HepG2 (cell line): ENCODE measurements at places on chromosomes 5 and 9. TPM values are rescaled to one million over a fixed set of nuclear protein-coding genes. Genes with fewer than 3 reads are reported as not detected.
A peak's percentile ranks its signal among the peaks of the same experiment; 100 is the strongest.

FSTL4 gene
- 1.9 and 2.1 TPM in 2 replicates for total RNA-seq

TAL2 gene
- not detected in 2 replicates for total RNA-seq

- H3K4me1 ChIP-seq, result no peaks in the 10 kb centered on the region
- no peaks in the 10 kb centered on the region for H3K36me3 ChIP-seq
- H3K27me3 ChIP-seq, result no peaks in the 10 kb centered on the region
- no peak overlapping the region for H3K27ac ChIP-seq
These were observed 113.1 kb upstream of the TBC1D2 start for GRCh38 chr9:98368366-98369065.

- no peaks in the 10 kb centered on the region for H3K4me1 ChIP-seq
- no peak overlapping the region for H3K4me3 ChIP-seq
- H3K36me3 ChIP-seq, result peaks cover 22% of the 10 kb centered on the region
- no peaks in the 10 kb centered on the region for H3K27me3 ChIP-seq
- H3K27ac ChIP-seq, result no peak overlapping the region
These were observed 15.0 kb downstream of the ARRDC3 start for GRCh38 chr5:91367908-91368648.

DNA sequence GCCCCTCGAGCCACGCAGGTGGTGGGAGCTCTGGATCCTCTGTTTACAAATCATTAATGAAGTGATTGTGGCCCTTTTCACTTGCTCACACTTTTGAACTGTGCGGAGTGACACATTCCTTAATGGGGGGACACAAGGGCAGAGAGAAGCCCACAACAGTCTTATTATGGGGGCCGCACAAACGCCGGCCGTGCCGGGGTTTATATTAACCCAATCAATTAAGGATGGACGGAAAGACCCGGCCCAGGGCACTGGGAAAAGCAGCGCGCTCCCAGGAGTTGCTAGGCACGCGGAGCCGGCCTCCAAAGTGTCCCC lies 634.8 kb downstream of the IRX1 start:
- no peaks in the 10 kb centered on the region for H3K36me3 ChIP-seq
- no peaks in the 10 kb centered on the region for H3K27me3 ChIP-seq
- no peak for DNase-seq
- no peak overlapping the region for H3K27ac ChIP-seq
- no peak overlapping the region for H3K4me3 ChIP-seq
- H3K4me1 ChIP-seq, result no peaks in the 10 kb centered on the region

GRCh38 chr9:85453850-85454249 lies 287.9 kb downstream of the AGTPBP1 start:
- no peaks in the 10 kb centered on the region for H3K4me1 ChIP-seq
- H3K36me3 ChIP-seq, result no peaks in the 10 kb centered on the region
- H3K4me3 ChIP-seq, result no peak overlapping the region
- no peaks in the 10 kb centered on the region for H3K27me3 ChIP-seq
- no peak overlapping the region for H3K27ac ChIP-seq
- no peak for DNase-seq

GRCh38 chr5:113026211-113026610 lies 49.6 kb downstream of the DCP2 start:
- no peaks in the 10 kb centered on the region for H3K27me3 ChIP-seq
- no peak for DNase-seq
- H3K36me3 ChIP-seq, result peaks cover 12% of the 10 kb centered on the region
- H3K27ac ChIP-seq, result no peak overlapping the region
- H3K4me1 ChIP-seq, result peaks cover 15% of the 10 kb centered on the region

IL7R gene
- not detected in 2 replicates for total RNA-seq

- H3K27ac ChIP-seq, result no peak overlapping the region
- H3K4me1 ChIP-seq, result 0 out of 2 replicates have a peak, but pooled peaks cover 5% of the 10 kb centered on the region
- H3K36me3 ChIP-seq, result no peaks in the 10 kb centered on the region
- no peak for DNase-seq
- H3K27me3 ChIP-seq, result peaks cover 1% of the 10 kb centered on the region; the same call in 1 of the 2 replicates
- H3K4me3 ChIP-seq, result no peak overlapping the region
These were observed 34.2 kb downstream of the PAX5 start for GRCh38 chr9:36999728-37000333.

DNA sequence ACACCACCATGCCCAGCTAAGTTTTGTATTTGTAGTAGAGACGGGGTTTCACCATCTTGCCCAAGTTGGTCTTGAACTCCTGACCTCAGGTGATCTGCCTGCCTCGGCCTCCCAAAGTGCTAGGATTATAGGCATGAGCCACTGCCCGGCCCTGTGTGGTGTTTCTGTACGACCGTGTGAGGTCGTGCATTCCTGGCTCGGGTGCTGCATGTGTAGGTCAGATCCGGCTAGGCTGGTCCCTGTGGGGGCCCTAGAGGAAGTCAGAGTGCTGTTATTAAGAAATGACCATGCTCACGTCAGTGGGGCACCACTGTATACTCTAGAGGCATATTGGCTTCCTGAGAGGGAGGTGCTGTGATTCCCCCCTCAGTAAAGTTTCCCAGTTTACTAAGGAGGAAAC lies 13.7 kb downstream of the WNK2 start:
- H3K4me3 ChIP-seq, result no peak overlapping the region
- no peak overlapping the region for H3K27ac ChIP-seq
- H3K4me1 ChIP-seq, result peaks cover 89% of the 10 kb centered on the region
- DNase-seq, result no peak
- 0 out of 3 replicates have a peak, but pooled peaks cover 2% of the 10 kb centered on the region for H3K36me3 ChIP-seq
- no peaks in the 10 kb centered on the region for H3K27me3 ChIP-seq

CARTPT gene
- not detected in 2 replicates for total RNA-seq

DNA sequence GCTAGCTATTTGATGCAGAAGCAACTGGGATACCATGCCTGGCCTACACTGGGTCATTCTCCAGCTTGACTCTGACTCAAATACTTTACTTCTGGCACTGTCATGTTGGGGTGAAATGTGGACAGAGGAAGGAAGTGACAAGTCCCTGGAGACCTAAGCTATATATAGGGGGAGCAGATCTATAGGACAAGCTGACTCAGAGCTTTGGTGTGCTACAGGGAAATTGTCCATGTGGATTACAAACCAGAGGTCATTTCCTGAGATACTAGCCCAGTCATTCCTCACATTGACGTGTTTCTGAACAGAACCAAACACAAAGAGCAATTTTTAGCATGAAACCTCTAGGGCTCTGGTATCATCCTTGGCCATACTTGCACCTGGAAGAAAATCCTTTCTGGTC lies 531.6 kb upstream of the CLINT1 start:
- no peaks in the 10 kb centered on the region for H3K27me3 ChIP-seq
- H3K36me3 ChIP-seq, result no peaks in the 10 kb centered on the region
- H3K4me3 ChIP-seq, result no peak overlapping the region
- no peak for DNase-seq
- H3K4me1 ChIP-seq, result peaks cover 12% of the 10 kb centered on the region
- H3K27ac ChIP-seq, result no peak overlapping the region

IFNA2 gene
- not detected in 2 replicates for total RNA-seq

DNA sequence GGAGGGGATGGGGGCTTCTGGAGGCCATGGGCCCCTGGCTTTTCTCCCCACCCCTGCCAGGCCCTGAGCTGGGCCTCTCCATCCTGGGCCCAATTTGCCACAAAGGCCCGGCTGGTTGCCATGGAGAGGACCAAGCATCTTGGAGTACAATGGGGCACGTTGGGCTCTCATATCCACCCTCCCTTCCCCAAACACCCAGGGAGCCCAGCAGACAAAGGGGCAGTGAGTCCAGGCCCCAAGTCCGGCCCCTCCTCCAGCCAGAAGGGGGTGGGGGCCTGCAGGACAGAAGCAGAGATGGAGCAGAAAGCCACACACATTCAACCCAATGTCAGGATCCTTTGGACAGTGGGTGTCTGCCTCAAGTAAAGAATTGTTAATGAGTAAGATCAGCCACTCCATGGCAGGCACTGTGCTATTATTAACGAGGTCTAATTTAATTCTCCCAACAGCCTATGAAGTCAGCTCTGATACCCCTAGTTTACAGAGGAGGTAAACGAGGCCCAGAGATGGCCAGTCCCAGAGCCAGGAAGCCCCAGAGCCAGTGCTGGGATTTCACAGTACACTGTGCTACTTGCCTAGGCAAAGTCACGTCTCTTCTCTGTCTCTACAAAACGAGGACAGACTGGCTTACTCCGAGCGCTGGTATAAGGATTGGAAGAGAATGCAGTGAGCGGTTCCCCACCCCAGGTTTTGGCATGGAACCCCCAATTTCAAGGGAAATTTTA lies 2.3 kb downstream of the CRB2 start:
- H3K27me3 ChIP-seq, result peaks cover 25% of the 10 kb centered on the region; the same call in 2 of the 3 replicates
- peaks cover 88% of the 10 kb centered on the region for H3K4me1 ChIP-seq
- H3K36me3 ChIP-seq, result no peaks in the 10 kb centered on the region
- no peak overlapping the region for H3K27ac ChIP-seq
- no peak for DNase-seq

TIMD4 gene
- total RNA-seq, result not detected in 2 replicates

- no peak for DNase-seq
- H3K27ac ChIP-seq, result no peak overlapping the region
- no peak overlapping the region for H3K4me3 ChIP-seq
- H3K36me3 ChIP-seq, result peaks cover 2% of the 10 kb centered on the region; the same call in 1 of the 3 replicates
- H3K4me1 ChIP-seq, result peaks cover 46% of the 10 kb centered on the region
- no peaks in the 10 kb centered on the region for H3K27me3 ChIP-seq
These were observed 17.4 kb downstream of the ENC1 start for GRCh38 chr5:74623006-74623611.

CYSRT1 gene
- 2.1 and 3.4 TPM in 2 replicates for total RNA-seq

RORB gene
- not detected in 2 replicates for total RNA-seq

F2RL1 gene
- 6.3 and 9.9 TPM in 2 replicates for total RNA-seq

GRCh38 chr9:106969696-106970095 lies 106.7 kb downstream of the ZNF462 start:
- DNase-seq, result no peak
- no peak overlapping the region for H3K4me3 ChIP-seq
- no peak overlapping the region for H3K27ac ChIP-seq
- 0 out of 3 replicates have a peak, but pooled peaks cover 8% of the 10 kb centered on the region for H3K27me3 ChIP-seq
- H3K4me1 ChIP-seq, result no peaks in the 10 kb centered on the region

SLC44A1 gene
- 30.4 and 40.8 TPM in 2 replicates for total RNA-seq

ZNF354B gene
- 6.8 and 10.3 TPM in 2 replicates for total RNA-seq

- H3K27ac ChIP-seq, result no peak overlapping the region
- DNase-seq, result no peak
- H3K36me3 ChIP-seq, result no peaks in the 10 kb centered on the region
These were observed 1.5 kb upstream of the RNF180 start for GRCh38 chr5:64164166-64164565.

DNA sequence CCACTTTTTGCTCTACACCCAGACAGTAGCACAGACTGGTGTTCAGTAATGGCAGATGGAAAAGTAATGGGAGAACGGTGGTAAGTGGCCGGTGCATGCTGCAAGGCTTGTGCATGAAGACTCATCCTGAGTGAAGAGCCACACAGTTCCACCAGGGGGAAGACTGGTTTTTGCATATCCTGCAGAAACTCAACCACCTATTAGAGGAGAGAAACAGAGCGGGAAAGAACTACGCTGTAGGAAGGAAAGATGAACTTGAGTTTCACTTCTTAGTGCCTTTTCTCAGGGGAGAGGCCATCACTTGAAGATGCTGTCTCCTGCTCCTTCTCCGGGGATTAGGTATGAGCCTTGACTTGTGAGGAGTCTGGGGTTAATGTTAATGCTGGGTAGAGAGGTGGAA lies 9.4 kb upstream of the PRSS3 start:
- DNase-seq, result peak; percentile 60
- H3K4me3 ChIP-seq, result no peak overlapping the region; the same call in 1 of the 2 replicates
- H3K27ac ChIP-seq, result no peak overlapping the region
- peaks cover 10% of the 10 kb centered on the region for H3K4me1 ChIP-seq
- no peaks in the 10 kb centered on the region for H3K27me3 ChIP-seq
- no peaks in the 10 kb centered on the region for H3K36me3 ChIP-seq

DNA sequence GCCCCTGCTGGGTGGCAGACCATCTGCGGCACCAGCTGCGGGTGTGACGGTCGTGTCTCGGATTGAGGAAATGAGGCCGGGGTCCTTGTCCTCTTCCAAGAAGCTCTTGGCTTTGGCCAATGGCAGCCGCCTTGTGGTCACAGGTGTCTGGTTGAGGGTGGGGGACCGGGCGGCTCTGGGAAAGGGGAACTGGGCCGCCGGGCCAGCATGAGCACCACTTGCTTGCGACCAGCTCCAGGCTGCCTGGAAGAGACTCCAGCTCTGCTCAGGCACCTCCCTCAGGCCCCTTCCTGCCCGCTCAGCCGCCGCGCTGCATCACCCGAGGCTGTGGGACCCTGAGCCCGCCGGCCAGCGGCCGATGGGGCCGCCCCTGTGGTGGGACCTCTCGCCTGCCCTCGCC lies 59.7 kb downstream of the RXRA start:
- H3K4me1 ChIP-seq, result peaks cover 56% of the 10 kb centered on the region
- H3K27me3 ChIP-seq, result no peaks in the 10 kb centered on the region
- no peak for DNase-seq
- H3K36me3 ChIP-seq, result no peaks in the 10 kb centered on the region
- no peak overlapping the region for H3K4me3 ChIP-seq
- no peak overlapping the region for H3K27ac ChIP-seq

GMCL2 gene
- total RNA-seq, result not detected in 2 replicates

DNA sequence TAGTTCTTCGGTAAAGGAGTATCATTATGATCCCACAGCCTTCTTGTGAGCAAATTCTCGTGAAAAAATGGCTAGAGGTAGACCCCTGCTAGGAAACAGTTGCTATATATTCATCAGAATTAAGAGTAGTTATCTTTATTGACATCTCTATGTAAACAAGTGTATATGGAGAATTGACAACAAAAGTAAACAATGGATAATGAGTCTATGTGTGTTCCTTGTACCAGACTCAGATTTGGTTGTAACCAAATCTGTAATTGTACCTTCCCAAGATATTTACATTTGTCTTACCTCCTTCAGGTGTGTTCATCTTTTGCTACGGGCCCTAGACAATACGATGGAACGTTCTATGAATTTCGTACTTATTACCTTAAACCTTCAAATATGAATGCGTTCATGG lies 2.1 kb downstream of the NIPSNAP3B start:
- no peaks in the 10 kb centered on the region for H3K36me3 ChIP-seq
- no peak overlapping the region for H3K4me3 ChIP-seq
- no peak for DNase-seq
- H3K27ac ChIP-seq, result no peak overlapping the region
- H3K27me3 ChIP-seq, result no peaks in the 10 kb centered on the region

NR5A1 gene
- total RNA-seq, result 38.8 and 44.7 TPM in 2 replicates

DNA sequence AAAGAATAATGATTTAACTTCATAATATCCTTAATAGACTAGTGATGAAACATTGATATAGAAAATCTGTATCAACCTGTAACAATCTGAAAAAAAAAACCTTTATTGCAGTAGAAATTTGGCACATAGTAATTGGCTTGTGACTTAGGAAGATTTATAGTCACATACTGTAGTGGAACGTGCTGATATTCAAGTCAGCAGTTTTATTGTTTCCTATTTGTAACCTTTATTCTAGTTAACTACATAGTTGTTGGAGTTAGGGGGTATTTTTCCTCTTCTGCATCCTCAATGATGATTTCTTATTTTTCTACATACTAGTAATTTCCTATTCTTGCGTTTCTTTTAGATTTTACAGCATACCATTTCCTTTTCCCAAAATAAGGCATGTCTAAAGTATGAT lies 14.5 kb upstream of the LRRC70 start:
- DNase-seq, result no peak
- no peaks in the 10 kb centered on the region for H3K27me3 ChIP-seq
- no peak overlapping the region for H3K4me3 ChIP-seq

DNA sequence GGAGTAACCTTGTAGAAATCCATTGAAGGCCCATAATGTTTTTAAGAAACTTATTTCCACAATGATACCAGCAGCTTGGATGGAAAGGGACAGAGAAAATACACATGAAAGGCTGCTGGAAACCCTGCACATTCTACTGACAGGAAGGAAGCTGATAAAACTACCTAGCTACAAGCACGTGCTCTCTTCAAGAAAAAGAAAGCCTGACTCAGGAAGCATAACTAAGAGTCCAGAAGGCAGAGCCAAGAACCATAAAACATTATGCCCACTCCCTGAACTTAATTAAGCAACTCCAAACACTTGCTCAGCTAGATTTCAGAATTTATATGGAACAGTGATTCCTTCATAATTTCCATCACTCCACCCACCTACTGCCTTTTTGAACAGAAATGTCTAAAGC lies 430.8 kb downstream of the SEMA5A start:
- no peaks in the 10 kb centered on the region for H3K27me3 ChIP-seq
- no peaks in the 10 kb centered on the region for H3K4me1 ChIP-seq
- no peaks in the 10 kb centered on the region for H3K36me3 ChIP-seq
- no peak for DNase-seq
- H3K27ac ChIP-seq, result no peak overlapping the region

NMUR2 gene
- total RNA-seq, result not detected in 2 replicates
